ENCODE measurements at places on chromosomes 4 and X.

DNA sequence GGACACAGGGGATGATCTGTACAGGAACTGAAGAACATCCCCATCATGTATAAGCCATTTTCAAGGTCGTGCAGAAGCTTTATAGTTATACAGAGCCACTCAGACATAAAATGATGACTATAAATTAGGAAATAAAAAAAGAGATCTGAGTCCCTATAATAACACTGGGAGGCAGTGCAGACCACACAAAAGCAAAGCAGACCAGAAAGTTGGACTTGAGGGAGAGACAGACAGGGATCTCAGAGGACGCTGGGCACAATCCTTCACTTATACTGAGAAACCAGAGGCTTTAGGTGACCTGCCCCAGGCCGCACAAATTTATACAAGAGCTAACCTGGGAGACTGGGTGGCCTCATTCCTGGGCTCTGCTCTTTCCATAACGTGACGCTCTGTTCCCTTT lies 70.5 kb downstream of the HADH start:
- no peak for DNase-seq

GRCh38 chrX:4572691-4573090 lies 859.2 kb upstream of the PRKX start:
- no peak for DNase-seq

DNA sequence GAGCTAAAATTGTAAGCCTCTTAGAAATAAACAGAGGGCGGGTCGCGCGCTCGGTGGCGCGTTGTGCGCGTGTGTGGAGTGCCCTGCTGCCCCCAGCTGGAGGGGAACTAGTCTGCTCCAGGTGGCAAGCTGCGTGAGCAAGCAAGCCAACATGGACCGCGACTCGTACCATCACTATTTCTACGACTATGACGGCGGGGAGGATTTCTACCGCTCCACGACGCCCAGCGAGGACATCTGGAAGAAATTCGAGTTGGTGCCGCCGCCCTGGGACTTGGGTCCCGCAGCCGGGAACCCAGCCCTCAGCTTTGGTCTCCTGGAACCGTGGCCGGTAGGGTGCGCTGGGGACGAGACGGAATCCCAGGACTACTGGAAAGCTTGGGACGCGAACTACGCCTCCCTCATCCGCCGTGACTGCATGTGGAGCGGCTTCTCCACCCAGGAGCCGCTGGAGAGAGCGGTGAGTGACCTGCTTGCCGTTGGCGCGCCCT lies 66.1 kb downstream of the DNAAF6 start:
- DNase-seq, result no peak

GRCh38 chr4:70842761-70843435 lies 3.2 kb upstream of the GRSF1 start:
- DNase-seq, result no peak

GRCh38 chr4:154010371-154010770 lies 221.5 kb upstream of the SFRP2 start:
- no peak for DNase-seq

DNA sequence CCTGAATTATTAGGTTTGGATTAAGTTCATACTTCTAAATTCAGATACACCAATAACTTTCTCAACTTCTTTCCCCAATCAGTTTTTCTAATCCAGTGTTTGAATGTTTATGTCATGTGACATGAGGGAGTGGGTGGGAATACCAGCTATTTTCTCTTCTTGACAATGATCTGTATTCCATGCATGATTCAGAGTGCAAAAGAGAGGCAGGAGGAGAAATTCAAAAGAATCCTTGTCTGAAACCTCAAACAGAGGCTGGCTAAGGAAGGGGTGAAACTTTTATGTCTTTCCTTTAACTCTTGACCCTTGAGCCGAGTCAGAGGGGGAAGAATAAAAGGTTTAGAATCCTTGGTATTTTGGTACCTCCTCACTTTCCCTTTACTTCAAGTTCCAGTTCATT lies 544.7 kb downstream of the SPRY1 start:
- no peak for DNase-seq

- no peak for DNase-seq
These were observed 870.6 kb upstream of the SLIT2 start for GRCh38 chr4:19381068-19381467.

- no peak for DNase-seq
These were observed 189.8 kb upstream of the PPP1R2C start for GRCh38 chrX:42967681-42968300.

- no peak for DNase-seq
These were observed 59.2 kb upstream of the ZC4H2 start for GRCh38 chrX:65035446-65035770.

DNA sequence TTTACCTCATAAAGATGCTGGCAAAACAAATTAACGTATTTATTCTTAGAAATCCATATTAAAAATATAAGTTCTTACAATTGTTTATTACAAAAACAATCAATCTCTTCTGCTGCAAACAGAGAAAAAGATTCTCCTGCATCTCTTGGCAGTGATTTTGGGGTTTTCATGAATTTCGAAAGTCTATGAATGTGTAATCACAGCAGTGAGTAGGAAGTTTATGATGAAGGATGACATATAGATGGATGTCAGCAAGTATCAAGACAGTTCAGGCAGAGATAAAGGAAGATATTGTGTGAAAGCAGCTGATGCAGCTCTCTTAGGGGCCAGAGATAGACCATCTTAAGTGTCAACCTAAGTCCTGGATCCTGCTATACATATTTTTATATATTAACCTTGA lies 196.9 kb upstream of the BANK1 start:
- DNase-seq, result no peak

DNA sequence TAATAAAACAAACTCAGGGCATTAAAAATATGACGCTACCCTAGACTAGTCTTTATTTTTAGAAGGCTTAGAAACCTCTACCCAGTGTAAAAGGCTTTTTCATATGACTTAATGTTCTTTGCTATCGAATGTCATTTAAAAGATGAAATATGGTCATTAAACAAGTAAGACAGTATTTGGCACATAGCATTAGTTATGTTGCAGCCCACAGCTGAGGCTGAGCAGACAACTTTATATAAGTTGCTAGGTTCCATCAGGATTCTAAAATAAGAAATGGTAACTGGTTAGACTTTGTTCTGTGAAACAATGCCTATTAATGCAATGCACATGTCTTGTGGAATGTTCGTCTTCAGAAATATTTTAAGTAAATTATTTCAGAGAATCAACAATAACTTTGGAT lies 10.4 kb upstream of the PRSS12 start:
- DNase-seq, result no peak

- DNase-seq, result no peak
These were observed 10.7 kb upstream of the EPGN start for GRCh38 chr4:74297539-74297938.

- DNase-seq, result no peak
These were observed 3.0 kb downstream of the GIMD1 start for GRCh38 chr4:106365613-106366012.

- DNase-seq, result no peak
These were observed 24.9 kb upstream of the CLDN24 start for GRCh38 chr4:183347146-183347545.

DNA sequence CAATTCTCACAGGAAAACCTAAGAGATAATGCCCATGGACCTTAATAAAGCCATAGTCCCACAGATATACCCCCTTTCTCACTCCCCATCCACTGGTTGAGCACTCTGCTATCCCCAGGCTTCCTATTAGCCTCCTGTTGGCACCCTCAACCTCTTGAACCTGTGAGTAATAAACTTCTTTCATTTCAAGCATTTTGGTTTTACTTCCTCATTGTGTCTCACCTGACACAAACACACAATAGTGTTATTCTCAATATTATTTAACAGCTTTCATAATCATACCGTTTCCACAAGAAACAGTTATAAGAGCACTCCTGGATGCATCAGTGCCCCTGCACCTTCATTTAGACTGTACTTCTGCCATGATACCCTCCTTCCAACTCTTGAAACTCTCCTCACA lies 56.8 kb downstream of the TRPC5 start:
- DNase-seq, result no peak

GRCh38 chr4:136328131-136328530 lies 1204.2 kb downstream of the PCDH18 start:
- no peak for DNase-seq

GRCh38 chr4:10731690-10732089 lies 47.1 kb upstream of the CLNK start:
- DNase-seq, result no peak

DNA sequence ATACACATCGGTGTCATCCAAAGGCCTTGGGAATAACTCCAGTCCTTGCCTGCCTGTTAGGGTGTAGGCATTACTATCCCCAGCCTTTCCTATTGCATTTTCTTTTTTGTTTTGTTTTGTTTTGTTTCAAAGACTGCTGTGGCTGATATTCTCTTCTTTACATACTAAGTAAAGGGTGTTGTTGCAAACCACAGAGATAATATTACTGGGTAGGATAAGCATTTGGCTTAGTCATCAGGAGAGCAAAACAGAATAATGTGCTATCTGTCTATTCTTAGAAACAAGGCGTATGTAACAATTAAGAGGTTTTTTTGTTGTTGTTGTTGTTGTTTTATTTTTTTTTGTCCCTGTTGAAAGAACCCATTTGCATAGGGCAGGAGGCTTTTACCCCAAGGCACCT lies 41.8 kb downstream of the UGT2B28 start:
- no peak for DNase-seq

DNA sequence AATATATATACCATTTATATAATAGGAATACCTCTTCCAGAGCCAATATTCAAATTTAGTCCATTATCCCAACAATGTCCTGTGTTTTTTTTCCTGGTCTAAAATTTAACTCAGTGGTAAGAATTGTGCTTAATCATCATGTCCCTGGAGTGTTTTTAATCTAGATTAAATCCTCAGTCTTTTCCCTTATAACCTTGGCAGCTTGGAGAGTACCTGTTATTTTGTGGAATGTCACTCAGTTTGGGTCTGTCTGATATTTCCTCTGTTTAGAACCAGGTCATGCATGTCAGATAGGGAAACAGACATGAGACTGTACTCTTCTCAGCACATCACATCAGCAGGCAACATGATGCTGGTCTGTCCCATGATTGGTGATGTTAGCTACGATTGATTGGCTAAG lies 96.6 kb downstream of the HPGD start:
- no peak for DNase-seq

GRCh38 chr4:34200535-34200934 lies 2043.8 kb downstream of the ARAP2 start:
- no peak for DNase-seq

DNA sequence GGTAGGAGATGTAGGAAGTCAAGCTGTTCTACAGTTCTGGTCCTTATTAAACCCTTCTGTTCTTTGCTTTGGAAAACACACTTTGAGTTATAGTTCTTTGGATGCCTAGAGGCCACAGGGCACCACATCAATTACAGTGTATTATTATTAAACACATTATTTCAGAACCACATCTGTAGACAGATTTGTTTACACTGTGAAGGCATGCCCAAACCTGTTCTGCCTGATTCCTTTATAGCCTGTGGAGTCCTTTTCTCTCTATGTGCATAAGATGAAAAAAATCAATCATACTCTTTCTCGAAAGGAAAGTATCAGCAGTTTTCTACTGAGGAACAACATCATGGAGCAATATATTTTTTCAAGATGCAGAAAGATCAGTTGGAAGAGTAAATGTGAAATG lies 371.3 kb upstream of the INTU start:
- DNase-seq, result no peak

DNA sequence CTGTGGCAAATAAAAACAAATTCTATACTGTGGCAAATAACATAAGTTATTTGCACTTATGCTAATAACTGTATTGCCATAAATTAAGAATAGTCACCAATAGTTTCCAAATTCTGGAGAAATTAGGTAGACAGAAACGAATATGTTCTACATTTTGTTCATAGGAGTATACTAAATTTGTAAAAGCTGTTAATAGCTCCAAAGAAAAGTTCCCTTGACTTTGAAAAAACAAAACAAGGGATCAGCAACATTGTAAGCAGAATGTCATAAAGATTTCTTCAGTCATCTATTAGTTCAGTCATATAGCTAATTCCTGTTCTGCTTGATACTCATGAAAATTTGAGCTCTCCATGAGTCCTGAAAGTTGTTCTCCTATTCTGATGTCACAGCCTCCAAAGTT lies 1472.8 kb downstream of the C4orf33 start:
- DNase-seq, result no peak

DNA sequence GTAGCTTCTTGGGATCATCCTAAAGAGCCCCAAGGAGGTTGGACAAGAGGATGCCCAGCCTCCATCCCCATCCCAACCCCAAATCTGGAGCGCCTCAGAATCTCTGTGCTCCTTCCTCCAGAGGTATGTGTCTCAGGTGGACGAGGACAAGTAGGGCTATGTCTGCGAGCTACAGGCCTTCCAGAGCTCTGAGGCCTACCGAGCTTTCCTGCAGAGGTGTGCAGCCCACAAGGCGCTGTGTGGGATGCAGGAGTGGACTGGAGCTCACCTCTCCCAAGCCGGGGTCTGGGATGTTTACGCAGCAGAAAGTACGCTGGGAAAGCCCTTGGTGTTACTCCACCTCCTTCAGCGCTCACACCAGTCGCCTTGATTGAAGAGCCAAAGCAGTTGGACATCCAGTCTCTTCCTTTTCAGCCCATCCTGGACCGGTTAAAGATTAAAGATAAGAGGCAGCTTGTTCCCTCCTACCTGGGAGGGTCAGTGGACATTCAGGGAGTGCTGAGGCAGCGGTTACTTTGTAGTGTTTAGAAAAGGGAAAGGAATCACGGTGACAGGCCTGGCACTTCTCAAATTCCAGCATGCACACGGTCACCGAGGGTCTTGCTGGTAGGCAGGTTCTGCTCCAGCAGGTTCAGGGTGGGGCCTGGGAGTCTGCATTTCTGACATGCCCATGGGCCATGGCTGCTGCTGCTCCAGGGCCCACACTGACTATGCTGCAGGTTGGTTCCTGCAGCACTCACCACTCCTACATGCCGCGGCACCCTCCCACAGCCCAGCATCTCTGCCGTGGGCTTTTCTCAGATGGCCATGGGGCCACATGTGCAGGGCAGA lies 29.5 kb upstream of the JAKMIP1 start:
- no peak for DNase-seq

GRCh38 chrX:37420185-37420584 lies 71.0 kb downstream of the PRRG1 start:
- DNase-seq, result no peak

GRCh38 chr4:105558277-105558676 lies 5.9 kb downstream of the ARHGEF38 start:
- no peak for DNase-seq

DNA sequence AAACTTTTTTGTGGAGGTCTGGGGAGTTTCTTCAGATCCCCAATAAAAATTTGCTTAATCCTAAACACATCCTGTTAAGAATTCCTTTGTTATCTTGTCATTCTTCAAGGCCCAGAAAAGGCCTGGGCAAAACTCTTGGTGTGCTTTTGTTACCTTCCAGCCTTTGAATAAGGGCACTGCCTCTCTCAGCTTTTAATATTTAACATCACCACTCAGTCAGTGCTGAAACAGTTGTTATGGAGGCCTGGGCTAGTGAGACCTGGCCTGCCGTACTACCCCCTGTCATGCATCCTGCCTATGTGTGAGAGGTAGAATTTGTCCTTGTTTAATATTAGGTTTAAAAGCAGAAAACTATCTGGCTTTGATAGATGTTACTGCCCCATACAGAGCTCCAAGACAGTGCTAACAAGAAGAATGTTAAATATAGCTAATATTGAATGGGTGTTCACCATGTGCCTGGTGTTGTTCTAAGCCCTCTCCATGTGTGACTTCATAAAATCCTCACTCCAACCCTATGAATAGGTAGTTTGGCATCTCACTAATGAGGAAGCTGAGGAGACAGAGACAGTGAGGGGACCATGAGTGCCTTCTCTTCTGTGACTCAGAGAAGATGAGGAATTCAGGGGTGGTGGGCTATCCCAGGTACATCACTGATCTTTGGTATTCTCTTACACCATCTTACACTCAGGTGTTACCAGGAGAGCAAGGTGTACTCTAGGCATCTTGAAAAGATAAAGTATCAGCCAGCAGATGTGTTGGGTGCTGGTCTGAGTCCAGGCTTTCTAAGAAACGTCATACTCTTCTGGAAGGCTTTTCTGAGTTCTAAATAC lies 6.2 kb downstream of the PPP1R2C start:
- DNase-seq, result no peak
